ENCODE measurements at places on chromosomes 12 and 14.

GRCh38 chr12:121224591-121224990 lies 14.7 kb downstream of the P2RX4 start:
- no peak for DNase-seq

DNA sequence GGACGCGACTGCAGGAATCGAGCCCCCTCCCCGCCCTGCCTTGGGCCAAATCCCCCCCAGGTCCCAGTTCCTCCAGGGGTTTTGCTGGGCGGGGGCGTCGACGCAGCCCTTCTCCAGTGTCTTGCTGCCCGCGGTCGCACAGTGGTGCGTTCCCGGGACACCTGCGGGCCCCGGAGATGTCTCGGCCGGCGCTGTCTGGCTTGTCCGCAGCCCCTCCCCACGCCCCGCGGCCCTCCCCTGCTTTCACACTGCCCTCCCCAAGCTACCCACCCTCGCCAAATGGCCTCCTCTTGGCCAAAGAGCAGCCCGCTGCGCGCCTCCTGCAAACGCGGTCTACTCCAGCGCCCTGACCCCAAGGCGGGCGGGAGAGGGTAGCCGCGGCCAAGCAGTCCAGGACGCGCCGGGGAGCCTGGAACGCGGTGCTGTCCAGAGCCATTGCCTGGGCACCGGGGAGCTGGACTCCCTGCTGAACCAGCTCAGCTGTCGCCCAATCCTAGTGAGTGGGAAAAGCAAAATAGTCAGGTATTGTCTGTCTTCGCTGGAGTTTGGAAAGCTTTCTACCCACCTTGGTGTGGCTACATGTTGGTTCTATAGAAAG lies 122.0 kb downstream of the AACS start:
- DNase-seq: no peak

GRCh38 chr14:28690029-28690692 lies 76.4 kb upstream of the FOXG1 start:
- no peak for DNase-seq

- no peak for DNase-seq
Observed at GRCh38 chr14:68458840-68459469, 333.9 kb downstream of the ZFP36L1 start.

DNA sequence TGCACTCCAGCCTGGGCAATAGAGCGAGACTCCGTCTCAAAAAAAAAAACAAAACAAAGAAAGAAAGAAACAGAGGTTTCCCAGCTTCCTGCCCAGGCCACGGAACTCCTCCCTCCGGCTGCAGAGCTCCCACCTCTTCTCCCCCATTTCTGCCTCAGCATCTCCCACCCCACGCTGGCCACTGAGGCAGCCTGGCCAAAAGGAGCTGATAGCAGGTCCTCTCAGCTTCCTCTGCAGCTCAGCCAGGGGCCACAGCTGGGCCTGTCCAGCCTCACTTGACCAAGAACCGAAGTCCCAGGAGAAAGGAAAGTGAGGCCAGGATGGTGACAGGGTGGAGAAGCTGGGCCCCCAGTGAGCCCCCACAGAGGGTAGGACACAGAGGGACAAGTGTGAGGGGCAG lies 33.4 kb upstream of the CD9 start:
- DNase-seq: no peak
